ENCODE measurements at places on chromosomes 6 and 20.
A peak's percentile ranks its signal among the peaks of the same experiment; 100 is the strongest.

- DNase-seq: peak; percentile 67
These were observed 58.0 kb downstream of the BLOC1S5 start for GRCh38 chr6:8006208-8006607.

DNA sequence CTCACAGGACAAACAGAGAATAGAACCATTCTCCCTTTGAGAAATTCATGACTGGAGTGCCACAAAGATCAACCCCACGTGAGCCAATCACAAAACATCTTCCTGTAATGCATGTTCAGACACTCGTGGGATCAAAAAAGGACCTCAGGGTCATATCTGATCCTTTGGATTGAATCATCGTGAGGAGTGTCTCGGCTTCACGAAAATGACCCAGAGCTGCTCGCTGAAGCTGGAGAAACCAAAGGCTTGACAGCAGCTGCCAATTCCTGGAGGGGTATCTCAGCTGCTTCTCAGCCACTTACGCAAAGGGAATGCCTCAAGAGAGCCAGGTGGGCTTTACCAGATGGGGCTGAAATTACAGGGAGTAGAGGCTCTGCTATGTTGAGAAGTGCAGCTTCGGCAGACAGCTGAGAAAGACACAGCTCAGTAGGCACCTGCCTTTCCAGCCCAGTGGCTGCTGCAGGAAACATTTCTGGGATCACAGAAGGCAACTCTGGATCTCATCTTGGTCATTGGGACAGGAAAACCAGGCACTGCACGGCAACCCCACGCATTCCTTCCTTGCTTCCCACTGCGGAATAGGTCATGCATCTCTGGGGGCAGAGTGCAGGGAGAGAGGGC, 813.1 kb downstream of the KIF16B start:
- no peak for DNase-seq

DNA sequence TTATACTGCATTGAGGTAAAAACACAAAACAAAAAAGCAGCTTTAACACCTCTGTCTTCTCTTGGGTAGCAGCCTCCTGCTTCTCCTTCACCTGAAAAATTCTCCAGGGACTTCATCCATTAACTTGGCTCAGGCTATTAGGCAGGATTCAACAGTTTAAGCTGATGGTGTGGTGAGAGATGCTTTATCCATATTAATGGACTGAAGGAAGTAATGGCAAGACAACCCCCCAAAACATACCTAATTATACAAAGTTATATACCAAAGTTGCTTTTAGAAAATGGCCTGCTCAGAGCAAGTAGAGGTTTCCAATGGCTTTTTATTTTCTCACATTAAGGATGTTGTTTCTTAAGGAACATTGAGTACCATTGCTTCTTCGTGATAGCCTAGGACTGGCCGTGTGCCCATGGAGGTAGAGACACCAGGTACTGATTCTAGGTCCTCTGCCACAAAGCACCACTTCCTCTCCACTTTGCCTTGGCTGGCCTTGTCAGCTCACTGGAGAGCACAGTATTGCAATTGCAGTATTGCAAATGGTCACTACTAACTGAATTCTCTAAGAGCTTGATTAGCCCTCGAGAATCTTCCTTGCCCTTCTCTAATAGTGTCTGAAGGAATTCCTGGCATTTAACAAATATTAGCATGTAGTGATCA, 7.3 kb downstream of the EDN1 start:
- DNase-seq: no peak

DNA sequence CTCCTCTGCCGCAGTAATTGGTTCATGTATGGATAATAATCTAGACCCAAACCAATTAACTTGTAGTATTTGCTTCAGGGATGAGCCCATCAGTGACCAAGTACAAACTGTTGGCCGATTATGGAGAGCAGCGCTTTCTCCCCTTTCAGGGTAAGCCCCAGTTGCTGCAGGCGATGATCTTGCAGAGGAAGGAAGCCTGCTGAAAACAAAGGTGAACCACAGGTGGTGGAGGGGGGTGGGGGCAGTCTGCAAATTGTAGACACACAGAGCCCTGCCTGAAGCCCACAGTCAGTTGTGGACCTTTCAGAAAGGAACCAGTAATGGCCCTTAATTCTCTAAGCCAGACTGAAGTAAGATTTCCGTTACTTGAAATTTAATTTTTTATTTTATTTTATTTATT, 167.9 kb upstream of the JARID2 start:
- no peak for DNase-seq

DNA sequence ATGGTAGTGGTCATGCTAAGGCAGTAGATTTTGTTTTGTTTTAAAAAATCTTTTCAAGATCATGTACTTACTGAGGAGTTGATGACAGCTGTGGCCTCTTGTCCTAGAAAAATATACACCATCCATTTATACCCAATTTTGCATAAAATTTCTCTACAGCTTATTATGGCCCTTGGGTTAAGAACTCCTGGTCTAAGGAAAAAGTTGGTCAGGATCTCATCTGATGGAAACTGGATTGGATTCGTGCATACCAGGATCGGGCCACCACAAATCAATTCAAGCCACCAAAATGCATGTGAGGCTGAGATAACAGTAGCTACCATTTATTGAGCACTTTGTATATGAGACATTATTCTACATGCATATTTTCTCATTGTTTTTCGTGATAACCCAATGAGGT, 244.4 kb downstream of the ZFAND3 start:
- DNase-seq: no peak

- no peak for DNase-seq
These were observed 11.8 kb downstream of the SCML4 start for GRCh38 chr6:107812234-107812769.

DNA sequence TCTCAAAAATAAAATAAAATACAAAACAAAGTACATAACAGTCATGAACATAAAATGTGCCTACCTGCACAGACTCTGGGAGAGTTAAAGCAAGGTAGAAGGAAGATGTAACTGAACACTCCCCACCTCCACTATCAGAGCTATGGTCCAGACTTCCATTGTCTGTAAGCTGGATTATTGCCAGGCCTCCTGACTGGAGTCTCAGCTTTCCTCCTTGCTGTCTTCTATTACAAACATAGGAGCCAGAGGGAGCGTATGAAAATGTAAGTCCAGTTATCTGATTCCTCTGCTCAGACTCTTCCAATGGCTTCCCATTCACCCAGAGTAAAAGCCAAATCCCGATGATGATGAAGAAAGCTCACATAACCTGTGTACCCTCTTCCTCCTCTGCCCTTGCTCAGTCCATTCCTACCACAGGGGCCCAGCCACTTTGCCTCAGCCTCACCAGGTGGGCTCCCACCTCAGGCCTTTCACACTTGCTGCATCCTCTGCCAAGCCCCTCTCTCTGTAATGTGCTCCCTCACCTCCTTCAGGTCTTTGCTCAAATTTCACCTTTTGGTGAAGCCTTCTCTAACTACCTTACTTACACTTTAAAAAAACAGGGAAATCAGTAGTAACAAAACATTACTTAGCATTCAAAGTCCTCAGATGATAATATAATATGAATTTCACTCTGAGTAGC, 194.1 kb downstream of the RIMS1 start:
- no peak for DNase-seq

- DNase-seq: no peak
These were observed 44.8 kb upstream of the IYD start for GRCh38 chr6:150324044-150324443.

Measured in foreskin fibroblast (primary cell).